BE2C (cell line): ENCODE measurements at places on chromosomes 7 and 10.

DNA sequence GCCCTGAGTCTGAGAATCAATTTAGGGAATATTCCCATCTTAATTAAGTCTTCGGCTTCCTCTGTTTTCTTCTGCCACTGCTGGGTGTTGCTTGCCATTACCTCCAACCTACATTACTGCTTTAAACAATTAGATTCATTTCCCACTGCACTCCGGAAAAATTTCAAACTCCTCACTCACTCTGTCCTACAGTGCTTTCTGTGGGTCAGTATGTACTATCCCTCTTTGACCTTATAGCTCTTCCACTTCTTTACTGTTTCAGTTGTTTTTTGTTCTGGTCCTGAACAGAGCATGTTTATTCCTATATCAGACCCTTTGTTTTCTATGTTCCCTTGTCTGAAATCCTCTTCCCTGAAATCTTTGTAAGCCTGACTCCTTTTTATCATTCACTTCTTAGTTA, 160.6 kb downstream of the MAGI2 start:
- DNase-seq = no peak

DNA sequence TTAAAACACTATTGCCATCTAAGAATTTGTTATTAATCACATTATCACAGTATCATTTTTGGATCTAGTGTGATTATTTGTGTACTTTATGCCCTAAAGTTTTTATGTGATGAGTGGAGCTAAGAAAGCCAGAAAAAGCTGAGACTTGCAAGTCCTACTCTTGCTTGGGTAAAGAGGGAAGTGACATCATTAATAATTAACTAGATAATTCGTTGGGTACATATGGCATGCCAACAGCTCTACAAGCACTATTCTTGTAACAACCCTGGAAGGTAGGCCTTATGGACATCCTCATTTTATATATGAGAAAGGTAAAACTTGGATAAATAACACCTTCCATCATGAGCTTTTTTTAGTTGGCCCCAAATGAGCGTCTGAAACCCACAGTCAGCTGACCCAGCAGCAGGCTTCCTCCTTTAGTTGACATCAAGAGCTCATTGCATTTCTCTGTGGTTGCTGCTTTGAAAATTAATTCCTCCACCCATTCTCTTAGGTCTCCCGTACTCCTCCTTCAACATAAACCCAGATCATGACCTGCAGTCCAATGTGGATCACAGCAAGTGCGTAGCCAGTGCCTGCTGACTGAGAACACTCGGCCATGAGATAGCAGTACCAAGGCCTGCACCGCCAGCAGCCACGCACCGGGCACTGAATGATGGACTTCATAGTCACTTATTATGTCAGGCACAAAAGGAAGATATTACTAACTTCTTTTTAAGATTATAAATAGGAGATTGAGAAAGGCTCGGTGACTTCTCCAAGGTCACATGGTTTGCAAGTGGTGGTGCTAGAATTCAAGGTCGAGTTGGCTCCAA, 292.0 kb upstream of the AOAH start:
- DNase-seq = no peak

GRCh38 chr10:126844406-126844805, 60.8 kb upstream of the DOCK1 start:
- no peak for DNase-seq

DNA sequence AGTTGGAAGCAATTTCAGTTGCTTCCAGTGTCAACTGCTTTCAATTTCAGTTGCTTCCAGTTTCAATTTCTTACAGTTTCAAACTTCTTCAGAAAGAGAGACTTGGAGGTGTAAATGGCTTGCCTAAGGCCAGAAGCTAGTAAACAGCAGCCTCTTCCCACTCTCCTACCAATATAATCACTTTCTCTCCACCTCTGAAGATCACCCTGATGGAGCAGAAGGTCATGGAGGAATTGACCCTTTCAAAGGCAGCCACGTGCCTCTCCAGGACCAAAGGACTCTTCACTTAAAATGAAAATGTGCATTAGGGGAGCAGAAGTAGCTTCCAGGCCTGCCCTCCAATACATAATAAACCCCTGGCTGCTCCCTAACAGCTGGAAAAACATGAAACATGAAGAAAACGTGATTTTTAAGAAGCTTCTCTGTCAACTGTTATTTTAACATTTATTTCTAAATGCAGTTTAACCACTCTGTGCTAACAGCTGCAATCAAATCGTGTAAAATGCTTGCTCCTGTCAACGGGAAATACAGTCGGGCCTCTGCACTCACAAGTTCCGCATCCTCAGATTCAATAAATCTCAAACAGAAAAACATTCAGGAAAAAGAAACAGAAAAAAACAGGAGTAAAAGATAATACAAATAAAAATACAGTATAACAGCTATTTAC, 1020.6 kb downstream of the XPNPEP1 start:
- DNase-seq = no peak

DNA sequence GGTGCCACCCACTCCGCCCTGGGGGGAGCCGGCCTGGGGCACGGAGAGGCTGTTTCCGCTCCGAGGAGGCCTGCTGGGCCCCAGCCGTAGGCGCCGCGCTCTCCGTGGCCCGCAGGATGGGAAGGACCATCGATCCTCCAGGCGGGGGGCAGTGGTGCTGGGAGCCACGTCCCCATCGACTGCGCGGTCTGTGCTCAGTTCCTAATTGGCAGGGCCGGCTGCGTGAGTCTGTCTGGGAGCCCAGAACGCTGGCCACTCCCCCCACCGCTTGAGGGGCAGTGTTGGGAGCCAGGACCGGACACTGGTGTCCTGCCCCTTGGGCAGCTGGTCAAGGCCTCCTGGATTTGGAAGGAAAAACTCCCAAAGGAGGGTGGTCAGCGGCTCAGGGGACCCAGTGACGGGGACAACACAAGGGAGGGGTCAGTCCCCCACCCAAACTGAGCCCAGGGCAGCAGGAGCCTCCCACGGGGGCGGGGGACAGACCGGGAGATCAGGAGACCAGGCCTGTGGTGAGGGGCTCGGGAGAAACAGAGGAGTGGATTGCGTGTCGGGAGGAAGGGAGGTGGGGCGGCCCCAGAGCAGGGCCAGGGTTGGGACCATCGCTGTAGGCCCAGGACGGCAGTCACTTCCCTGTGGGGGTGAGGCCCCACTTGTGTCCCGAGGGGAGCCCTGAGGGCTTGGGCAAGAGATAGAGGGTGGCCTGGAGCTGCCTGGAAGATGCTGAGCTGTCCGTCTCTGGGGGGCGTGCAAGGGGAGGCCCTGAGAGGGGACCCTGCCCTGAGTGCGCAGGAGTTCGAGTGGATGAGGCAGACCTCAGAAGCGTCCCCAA, 89.0 kb downstream of the UNCX start:
- DNase-seq = no peak

DNA sequence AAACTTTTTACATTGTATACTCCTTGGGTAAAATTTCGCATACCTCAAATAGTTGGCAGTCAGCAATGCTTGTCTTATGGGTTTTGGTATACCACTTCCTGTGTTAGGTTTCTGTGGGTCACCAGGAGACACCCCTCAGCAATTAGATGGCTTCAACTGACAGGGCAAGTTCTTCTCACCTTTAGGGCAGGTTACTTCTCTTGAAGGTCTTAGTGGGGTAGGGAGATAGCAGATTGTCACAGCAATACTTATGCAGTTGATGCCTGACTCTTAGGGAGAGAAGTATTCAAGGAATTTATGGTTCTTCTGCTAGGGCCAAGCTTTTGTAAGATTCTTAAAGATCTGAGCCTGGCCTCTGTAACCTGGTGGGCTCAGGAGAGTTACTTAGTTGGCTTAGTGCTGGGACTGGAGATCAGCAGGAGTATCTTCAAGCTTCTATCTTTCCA, 42.9 kb downstream of the MKLN1 start:
- DNase-seq = no peak

- no peak for DNase-seq
These were observed 87.2 kb downstream of the RNF216 start for GRCh38 chr7:5694221-5694754.

- peak; percentile 48 for DNase-seq
These were observed 136.8 kb upstream of the PDE1C start for GRCh38 chr7:32206987-32207386.

- no peak for DNase-seq
These were observed 49.1 kb upstream of the SEMA3C start for GRCh38 chr7:80967917-80968297.

DNA sequence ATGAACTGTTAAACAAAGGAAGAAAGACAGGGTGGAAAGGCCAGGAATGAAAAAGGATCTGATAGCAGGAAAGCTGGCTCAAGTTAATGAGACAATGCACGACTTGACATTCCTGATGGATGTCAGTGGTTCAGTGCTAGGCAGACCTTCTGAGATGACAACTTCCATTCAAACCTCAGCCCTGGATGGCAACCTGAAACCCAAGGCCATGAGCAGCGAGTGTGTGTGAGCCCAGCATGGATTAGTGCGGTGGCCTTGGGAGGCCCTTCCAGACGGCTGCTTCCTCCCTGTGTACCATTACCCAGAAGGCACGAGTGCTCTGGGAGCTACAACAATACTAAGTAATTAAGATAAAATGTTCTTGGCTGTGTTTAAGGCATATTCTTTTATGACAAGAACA, 18.8 kb downstream of the TRIL start:
- peak; percentile 64 for DNase-seq

GRCh38 chr7:116979430-116979829, 26.1 kb downstream of the ST7 start:
- no peak for DNase-seq

DNA sequence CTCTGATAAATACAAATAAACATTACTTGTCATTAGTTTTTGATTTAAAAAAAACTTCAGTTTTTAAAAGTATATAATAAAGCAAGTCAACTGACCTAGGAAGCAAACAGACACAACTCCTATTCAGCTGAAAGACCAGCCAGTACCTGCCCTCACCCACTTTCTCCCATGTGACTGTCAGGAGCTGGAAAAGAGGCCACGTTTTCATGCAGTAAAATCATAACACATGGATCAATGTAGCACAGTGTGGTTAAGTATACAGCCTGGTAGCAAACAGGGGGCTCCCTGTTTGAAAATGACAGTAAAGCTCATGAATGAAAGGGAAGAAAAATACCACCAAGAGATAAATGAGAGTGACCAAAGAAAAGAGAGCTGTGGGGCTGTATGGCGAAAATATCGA, 21.6 kb downstream of the KIN start:
- DNase-seq = no peak

DNA sequence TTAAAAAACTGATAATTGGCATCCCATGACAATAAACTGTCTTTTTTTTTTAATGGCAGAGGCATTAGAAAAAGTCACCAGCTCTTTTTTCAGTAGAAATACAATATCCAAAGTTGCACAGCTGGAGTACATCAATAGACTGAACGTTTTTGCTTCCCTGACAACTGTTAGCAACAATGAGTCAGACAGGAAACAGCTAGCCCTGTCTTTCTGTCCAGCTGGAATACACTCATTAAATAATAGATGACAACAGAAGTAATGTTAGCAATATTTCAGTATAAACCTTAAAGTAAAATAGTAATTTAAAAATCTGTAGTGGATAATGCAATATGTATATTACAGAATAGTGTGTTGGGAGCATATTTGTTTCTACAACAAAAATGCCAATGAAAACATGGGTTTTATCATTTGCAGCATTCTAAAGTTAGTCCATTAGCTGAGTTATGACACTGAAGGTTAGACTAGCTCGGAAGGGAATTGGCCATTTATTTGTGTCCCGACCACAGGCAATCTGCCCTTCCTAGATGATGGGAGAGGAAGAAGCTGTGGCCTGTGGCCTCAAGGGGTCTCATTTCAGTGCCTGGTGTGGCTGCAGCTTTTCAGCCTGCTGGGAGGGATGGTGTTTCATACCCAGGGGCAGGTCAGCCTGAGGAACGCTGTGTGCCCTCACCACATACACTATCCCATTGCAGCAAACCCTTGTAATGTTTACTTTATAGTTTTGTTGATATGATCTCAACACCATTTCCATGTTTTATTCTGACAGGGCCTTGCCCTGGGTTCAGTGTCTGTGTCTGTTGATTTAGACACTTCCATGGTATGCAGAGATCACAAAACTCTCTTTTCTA, 173.3 kb downstream of the SLC16A9 start:
- DNase-seq = peak; percentile 15

GRCh38 chr7:19663816-19664462, 44.9 kb downstream of the POLR1F start:
- no peak for DNase-seq

- no peak for DNase-seq
These were observed 29.5 kb downstream of the PAXIP1 start for GRCh38 chr7:154973381-154973780.

- no peak for DNase-seq
These were observed 132.7 kb downstream of the PRPF18 start for GRCh38 chr10:13719425-13719824.

GRCh38 chr7:74217455-74218342, 7.9 kb downstream of the LAT2 start:
- no peak for DNase-seq

DNA sequence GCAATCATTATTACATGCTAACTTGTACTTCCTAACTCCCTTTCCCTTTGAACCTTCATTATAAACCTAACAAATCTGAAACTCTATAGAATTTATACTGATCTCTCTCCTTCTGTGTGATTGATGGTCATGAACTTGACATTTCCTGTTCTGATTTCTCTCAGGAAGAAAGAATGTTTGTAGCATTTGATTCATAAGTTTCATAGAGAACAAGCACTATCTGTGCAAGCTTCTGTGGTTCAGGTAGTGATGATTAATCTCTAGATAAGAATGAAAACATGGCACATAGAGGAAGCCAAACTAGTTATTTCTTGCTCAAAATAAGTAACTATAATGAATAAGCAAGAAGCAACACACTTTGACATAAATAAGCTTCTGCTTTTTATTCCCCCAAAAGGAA, 34.2 kb downstream of the TFPI2 start:
- DNase-seq = no peak

DNA sequence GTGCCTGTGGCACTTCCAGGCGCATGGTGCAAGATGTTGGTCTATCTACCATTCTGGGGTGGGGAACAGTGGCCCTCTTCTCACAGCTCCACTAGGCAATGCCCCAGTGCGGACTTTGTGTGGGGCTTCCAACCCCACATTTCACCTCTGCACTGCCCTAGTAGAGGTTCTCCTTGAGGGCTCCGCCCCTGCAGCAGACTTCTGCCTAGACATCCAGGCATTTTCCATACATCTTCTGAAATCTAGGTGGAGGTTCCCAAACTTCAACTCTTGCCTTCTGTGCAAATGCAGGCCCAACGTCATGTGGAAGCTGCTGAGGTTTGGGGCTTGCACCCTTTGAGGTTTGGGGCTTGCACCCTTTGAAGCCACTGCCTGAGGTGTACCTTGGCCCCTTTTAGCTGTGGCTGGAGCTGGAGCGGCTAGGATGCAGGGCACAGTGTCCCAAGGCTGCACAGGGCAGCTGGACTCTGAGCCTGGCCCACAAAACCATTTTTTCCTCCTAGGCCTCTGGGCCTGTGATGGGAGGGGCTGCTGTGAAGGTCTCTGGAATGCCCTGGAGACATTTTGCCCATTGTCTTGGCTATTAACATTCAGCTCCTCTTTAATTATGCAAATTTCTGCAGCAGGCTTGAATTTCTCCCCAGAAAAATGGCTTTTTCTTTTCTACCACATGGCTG, 130.6 kb upstream of the EFCAB10 start:
- no peak for DNase-seq

GRCh38 chr10:97318772-97319651, at the start of gene FRAT1:
Gene FRAT1, plus strand, starts transcription at chr10:97319271. Its CDS starts 183 bp downstream, at chr10:97319454.
- DNase-seq = peak; percentile 87

GRCh38 chr10:100718197-100718742, 27.1 kb upstream of the PAX2 start:
- DNase-seq = no peak

GRCh38 chr10:48251525-48252353, 22.8 kb downstream of the FRMPD2 start:
- DNase-seq = no peak
